DMS79 treated with DMSO at 0.1 percent for 48 hours (cell line): ENCODE measurements at places on chromosomes 4 and X.

- peak; percentile 4 for DNase-seq
These were observed 2.4 kb downstream of the SPRY1 start for GRCh38 chr4:123398853-123399626.

- no peak for DNase-seq
These were observed 1.3 kb upstream of the FHIP1A start for GRCh38 chr4:151407466-151408379.

DNA sequence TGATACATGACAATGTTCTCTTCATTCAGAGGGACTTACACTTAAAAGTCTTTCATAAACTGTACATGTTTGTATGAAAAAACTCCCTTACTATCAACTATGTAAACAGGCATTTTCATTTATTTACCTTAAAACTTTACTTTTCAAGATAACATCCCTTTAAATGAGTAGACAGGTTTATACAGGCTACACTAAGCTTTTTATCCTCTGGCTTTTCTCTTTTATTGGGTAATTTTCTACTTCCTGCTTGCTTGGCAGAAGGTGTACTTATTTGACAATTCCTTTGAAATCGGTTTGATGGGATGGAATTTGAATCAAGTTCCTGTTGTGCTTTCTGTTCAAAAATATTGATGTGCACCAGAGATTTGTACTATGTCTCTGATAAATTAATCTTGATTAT lies 81.4 kb downstream of the PTPN13 start:
- no peak for DNase-seq

GRCh38 chr4:40749717-40750460 lies at the start of gene NSUN7:
TSS of gene NSUN7 (plus strand) at chr4:40749955. CDS start at chr4:40750694, 739 bp downstream.
- peak; percentile 44 for DNase-seq
